ENCODE measurements at places on chromosomes 12 and 14. TPM values are rescaled to one million over a fixed set of nuclear protein-coding genes. Genes with fewer than 3 reads are reported as not detected.

The WSCD2 gene
- total RNA-seq: 0.05 TPM

The ZDHHC22 gene
- 0.10 TPM for total RNA-seq

The RIMBP2 gene
- not detected for total RNA-seq

The TAS2R19 gene
- total RNA-seq: 1.6 TPM

The SLC41A2 gene
- 12.5 TPM for total RNA-seq

The SLC10A1 gene
- total RNA-seq: not detected

The ARF6 gene
- 88.8 TPM for total RNA-seq

The OR4N5 gene
- total RNA-seq: not detected

The KRT6B gene
- not detected for total RNA-seq

The TSHR gene
- not detected for total RNA-seq

The DLGAP5 gene
- total RNA-seq: 72.8 TPM

The SAMD15 gene
- 1.9 TPM for total RNA-seq

The TAS2R43 gene
- not detected for total RNA-seq

The ATF1 gene
- 48.8 TPM for total RNA-seq

The OTX2 gene
- total RNA-seq: not detected

The GLIPR1L2 gene
- total RNA-seq: 0.44 TPM

The ZBTB25 gene
- 19.0 TPM for total RNA-seq

The PTGDR gene
- total RNA-seq: not detected

The RBMS2 gene
- total RNA-seq: 40.8 TPM

The TRPV4 gene
- total RNA-seq: 0.54 TPM

The NPFF gene
- not detected for total RNA-seq

The KERA gene
- total RNA-seq: not detected

The KIAA0586 gene
- 25.7 TPM for total RNA-seq

The ZNF891 gene
- total RNA-seq: 0.02 TPM

The RNF212B gene
- not detected for total RNA-seq

The MMP17 gene
- 14.3 TPM for total RNA-seq

The GPR84 gene
- total RNA-seq: not detected

The PRICKLE1 gene
- 1.3 TPM for total RNA-seq

The RD3L gene
- not detected for total RNA-seq

The SERPINA9 gene
- not detected for total RNA-seq

The LALBA gene
- not detected for total RNA-seq

The HCAR3 gene
- not detected for total RNA-seq
